ENCODE measurements at places on chromosomes 12 and 14.

- no peak for DNase-seq
These were observed 144.8 kb downstream of the CAPZA3 start for GRCh38 chr12:18882690-18883089.

DNA sequence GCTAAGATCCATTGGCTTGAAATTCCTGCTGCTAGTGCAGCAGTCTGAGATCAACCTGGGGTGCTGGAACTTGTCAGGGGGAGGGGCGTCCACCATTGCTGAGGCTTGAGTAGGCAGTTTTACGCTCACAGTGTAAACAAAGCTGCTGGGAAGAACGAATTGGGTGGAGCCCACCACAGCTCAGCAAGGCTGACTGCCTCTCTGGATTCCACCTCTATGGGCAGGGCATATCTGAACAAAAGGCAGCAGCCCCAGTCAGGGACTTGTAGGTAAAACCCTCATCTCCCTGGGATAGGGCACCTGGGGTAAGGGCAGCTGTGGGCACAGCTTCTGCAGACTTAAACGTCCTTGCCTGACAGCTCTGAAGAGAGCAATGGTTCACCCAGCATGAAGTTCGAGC lies 191.7 kb downstream of the ALG10B start:
- no peak for DNase-seq

DNA sequence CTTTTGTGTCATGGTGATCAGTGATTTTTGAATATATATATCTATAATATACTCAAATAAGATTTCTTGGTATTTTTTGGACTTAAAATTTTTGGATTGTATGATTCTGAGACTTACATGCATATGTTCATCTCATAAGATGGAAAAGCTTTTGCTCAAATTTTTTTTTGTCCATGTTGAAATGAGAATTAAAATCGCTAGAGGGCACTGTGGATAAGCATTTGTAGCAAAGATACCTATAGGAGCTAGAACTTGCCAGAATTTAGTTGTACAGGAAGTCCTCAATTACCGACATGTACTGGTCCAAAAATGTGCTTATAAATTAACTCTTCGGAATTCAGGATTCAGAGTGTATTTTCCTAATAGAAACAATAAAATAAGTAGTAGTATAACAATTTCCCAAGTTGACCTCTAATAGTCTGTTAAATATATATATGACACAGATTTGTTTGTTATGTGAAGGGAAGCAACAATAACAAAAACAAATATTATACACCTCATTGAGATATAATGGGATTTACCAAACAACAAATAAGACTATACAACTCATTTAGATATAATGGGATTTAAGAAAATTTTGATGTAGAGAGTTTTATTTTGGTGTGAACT lies 179.6 kb downstream of the TMEM117 start:
- peak; percentile 69 for DNase-seq

DNA sequence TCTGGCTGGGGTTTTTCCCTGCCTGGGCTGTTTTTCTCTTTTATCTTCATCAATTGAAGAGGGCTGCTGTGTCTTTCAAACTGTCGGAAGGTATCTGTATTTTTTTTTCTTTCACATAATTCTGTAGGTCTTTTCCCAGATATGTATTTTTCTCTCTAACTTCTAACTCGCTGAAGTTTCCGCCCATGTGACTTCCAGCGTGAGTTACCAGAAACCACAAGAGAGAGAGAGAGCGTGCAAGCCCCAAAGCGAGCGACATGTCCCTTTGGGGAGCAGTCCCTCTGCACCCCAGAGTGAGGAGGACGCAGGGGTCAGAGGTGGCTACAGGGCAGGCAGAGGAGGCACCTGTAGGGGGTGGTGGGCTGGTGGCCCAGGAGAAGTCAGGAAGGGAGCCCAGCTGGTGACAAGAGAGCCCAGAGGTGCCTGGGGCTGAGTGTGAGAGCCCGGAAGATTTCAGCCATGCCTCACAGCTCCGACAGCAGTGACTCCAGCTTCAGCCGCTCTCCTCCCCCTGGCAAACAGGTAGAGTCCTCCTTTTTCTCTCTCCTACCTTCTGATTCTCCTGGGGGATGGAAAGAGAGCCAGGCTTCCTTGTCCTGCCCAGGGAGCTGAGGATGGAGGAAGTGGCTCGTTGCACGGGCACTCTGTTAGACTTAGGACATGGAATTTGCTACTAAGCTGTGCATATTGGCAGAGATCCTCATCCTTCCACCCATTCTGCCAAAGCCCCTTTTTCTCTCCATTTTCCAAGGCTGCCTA lies at the start of gene BATF:
Gene BATF, plus strand, starts transcription at position 246 of the 759 bp plus-strand sequence. Its CDS starts 214 bp downstream, at position 460.
- no peak for DNase-seq

DNA sequence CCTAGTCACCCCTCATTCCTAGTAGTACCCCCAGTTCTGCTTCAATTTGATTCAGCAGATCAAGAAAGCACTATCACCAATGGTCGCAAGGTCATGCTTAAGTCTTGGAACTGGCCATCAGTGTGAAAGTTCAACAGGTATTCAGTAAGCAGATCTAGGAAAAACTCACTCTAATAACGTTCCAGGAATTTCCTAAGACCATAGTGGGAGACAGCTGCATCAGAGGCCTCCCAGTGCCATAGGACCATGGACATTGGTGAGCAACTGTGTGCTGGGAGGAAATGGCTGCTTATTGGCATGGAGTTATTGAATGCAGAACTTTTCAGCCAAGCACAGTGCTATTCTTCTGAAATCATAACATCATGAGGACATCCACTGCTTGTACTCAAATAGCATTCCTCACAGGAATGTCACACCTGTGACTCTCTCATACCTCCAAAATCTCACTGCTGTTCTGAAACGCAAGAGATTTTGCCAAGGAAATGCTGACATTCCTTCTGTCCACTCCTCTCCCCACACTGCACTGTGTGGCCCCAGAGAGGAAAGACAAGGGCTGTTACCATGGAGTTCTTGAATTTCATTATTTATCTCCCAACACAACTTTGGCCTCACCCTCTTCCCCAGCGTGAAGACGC lies 30.9 kb upstream of the MDM2 start:
- no peak for DNase-seq

GRCh38 chr14:93727917-93728650 lies 60.2 kb downstream of the PRIMA1 start:
- DNase-seq = no peak

DNA sequence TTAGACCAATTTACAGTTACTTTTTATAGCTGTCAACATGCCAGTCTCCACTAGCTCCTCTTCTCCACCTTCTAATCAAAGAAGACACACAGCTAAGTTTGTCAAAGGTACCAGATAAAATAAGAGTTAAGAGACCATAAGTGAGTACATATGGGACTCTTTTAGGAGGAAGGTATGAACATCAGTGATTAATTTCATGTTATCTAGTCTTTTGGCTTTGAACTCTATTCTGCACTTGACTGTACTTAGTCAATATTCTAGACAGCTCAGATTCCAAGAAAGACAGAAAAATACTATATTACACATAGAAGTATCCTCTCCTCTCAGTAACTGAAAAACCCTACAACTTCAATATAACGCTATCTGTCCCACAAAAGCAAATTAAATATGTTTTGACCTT lies 28.1 kb downstream of the CAPRIN2 start:
- DNase-seq = no peak

GRCh38 chr14:95037273-95037672 lies 120.1 kb downstream of the DICER1 start:
- no peak for DNase-seq

GRCh38 chr12:91744597-91744996 lies 401.0 kb downstream of the BTG1 start:
- no peak for DNase-seq

- no peak for DNase-seq
These were observed 54.6 kb downstream of the ZC3H14 start for GRCh38 chr14:88617479-88617878.

- DNase-seq = no peak
These were observed 91.9 kb downstream of the CNTN1 start for GRCh38 chr12:40784102-40784501.
